Inflammatory macrophage treated with lipopolysaccharide for 4 hours (primary cell): ENCODE measurements at places on chromosomes 2 and 18.

DNA sequence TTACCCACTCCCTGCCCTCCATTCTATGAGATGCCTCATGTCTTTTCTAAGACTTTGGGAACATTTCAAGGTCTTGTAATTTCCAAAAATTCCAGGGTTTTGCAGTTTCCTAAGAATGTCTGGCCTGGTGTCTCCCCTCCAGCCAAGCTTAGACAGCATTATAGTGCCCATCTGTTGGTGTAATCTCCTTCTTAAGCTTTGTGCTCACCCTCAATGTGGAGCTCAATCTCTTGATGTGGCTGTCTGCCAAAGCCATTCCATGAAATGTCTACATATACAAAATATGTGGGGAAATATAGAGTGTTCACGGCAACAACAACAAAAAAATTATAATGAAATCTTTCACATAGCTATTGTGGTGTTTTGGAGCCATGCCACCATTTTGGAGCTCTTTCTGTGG is 558.4 kb downstream of the PIK3C3 start:
- DNase-seq = no peak

DNA sequence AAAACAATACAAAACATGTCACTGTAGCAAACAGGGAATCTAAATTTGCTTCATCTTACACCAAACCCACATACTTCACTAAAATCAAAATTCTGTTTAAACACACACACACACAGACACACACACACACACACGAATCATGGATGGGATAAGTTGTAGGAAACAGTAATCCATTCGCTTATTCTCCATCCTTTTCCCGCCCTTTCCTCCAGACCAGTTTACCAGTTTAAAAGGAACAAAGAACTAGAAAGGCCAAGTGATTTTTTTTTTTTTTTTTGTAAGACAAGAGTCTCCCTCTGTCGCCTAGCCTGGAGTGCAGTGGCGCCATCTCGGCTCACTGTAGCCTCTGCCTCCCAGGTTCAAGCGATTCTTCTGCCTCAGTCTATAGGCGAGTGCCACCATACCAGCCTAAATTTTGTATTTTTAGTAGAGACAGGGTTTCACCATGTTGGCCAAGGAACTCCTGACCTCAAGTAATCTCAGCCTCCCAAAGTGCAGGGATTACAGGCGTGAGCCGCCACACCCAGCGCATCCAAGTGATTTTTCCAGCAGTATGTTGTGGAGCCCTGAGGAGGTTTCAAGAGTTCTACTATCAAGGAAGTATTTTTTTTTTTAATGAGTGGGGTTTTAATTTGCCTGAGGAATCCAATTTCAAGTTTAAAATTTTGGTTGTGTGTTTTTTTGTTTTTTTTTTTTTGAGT is 5.7 kb downstream of the PSME4 start:
- no peak for DNase-seq

- no peak for DNase-seq
Observed at GRCh38 chr2:30505500-30506180, 58.6 kb downstream of the LCLAT1 start.

DNA sequence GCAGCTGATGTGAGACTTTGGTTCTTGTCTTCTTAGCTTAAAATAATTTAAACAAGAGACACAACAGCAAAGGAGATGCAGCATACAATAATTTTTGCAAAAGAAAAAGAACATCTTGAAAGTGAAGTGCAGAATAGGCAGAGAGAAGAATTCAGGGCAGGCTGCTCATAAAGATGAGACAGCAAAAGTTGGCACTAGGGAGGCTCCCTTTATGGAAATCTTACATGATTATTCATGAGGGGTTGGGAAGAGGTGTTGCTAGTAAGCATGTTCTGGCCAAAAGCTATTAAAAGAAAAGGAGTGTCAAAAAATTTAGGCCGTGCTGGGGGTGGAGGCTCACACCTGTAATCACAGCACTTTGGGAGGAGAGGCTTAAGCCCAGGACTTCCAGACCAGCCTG is 4.2 kb upstream of the ALPP start:
- no peak for DNase-seq

DNA sequence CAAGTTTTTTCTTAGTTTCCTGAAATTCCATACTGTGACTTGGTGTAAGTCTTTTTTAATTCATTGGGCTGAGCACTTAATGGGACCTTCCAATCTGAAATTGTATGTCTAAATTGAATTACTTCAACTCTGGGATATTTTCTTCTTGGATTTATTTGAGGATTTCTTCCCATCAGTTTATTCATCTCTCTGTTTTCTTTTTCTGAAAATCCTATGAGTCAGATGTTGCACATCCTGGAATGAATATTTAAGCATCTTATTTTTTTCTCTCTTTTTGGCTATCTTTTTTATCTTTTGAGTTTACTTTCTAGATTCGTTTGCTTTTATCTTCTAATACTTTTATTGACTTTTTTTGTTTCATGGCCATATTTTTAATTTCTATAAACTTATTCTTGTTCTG is 55.4 kb upstream of the ACYP2 start:
- DNase-seq = no peak

- no peak for DNase-seq
Observed at GRCh38 chr2:1781291-1782080, 37.2 kb upstream of the PXDN start.

DNA sequence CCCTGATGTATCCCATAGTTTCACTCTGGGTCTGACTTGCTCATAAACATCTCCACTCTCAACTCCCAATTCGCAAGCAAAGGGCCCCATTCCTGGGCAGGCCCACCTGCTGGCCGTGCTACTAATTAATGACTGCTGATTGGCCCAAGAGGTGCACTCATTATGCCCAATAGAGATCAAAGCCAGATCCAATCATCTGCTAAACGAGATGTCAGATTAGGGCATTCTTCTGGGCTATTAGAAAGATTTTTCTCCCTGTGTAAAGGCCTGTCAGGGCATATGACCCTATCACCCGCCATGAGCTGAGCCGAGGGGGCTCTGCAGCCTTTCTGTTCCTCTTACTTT is 103.4 kb upstream of the HAAO start:
- no peak for DNase-seq

- peak; percentile 45 for DNase-seq
Observed at GRCh38 chr2:127358044-127358443, 29.7 kb downstream of the MAP3K2 start.

- peak; percentile 9 for DNase-seq
Observed at GRCh38 chr2:58734365-58734764, 493.2 kb upstream of the FANCL start.

- DNase-seq = no peak
Observed at GRCh38 chr2:146777181-146777580, 1067.6 kb upstream of the ACVR2A start.

GRCh38 chr2:148342086-148342485 is 302.5 kb upstream of the EPC2 start:
- DNase-seq = no peak

DNA sequence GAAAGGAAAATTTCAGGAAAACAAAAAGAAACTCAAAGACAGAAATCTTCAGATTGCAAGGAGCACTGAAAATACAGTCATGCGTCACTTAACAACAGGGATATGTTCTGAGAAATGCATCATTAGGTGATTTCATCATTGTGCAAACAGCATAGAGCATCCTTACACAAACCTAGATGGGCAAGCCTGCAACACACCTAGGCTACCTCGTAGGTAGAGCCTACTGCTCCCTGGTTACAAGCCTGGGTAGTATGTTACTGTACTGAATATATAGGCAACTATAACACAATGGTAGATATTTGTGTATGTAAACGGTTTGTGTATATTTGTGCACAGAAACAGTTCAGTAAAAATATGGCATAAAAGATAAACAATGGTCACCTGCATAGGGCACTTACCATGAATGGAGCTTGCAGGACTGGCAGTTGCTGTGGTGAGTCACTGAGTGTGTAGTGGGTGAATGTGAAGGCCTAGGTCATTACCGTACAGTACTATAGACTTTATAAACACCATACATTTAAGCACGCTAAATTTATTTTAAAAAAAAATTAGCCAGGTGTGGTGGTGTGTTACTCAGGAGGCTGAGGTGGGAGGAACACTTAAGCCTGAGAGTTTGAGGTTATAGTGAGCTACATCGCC is 33.4 kb downstream of the SFXN5 start:
- no peak for DNase-seq

- DNase-seq = no peak
Observed at GRCh38 chr2:42442774-42443173, 51.0 kb downstream of the KCNG3 start.

DNA sequence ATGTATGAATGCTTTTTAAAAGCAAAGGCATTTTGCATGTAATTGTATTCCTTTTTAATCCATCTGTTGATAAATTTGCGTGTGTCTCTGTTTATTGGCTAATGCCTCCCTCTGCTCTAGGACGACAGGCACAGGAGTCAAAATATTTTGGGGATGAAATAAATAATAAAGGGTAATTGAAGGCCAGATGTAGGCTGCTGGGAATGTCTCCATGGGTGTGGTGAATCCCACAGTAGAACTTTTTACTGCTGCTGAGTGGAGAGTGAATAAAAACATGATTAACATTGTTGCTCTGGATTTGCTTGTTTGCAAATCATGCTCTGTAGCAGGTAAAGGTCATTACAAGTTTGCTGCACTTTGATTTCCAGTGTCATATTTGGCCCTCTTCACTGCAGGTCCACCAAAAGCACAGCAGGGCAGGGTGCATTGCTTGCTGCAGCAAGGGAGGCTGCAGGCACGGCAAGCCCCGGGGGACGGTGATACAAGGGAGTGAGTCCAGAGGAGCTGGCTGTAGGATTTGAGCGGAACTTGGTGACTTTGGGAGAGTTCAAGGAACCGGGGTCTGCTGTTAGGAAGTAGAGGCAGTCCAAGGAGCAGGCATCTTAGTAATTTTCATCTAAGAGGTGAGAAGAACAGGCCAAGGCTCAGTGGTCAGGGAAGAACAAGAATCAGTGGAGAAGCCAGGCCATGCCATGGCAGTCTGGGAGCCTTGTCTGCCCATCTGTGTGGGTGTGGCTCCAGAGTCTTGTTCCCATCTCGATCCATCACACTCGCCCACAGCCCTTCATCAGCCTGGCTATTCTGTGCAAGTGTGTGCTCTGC is 201.5 kb upstream of the RAB6C start:
- DNase-seq = no peak

DNA sequence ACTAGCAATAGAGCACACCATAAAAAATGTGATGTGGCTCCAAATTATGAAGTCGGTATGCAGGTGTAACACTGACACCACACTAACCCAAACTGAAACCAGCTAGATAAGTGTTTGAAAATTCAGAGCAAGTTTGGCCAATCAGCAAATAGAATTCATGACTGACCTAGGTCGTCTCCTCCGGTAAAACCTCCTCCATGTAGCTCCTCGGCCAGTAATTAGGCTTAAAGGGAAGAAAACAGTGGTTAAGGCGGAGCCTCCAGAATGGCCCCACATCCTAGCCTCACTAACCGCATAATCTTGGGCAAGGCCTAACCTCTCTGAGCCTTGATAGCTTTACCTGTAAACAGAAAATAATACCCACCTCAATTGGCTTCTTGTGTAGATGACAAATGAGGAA is 30.1 kb downstream of the C1D start:
- DNase-seq = no peak

- no peak for DNase-seq
Observed at GRCh38 chr2:118102433-118103082, 14.3 kb downstream of the INSIG2 start.

GRCh38 chr2:74379851-74380789 is at the start of gene DCTN1:
Gene DCTN1 (minus strand): TSS chr2:74380311. CDS start chr2:74380037, 274 bp downstream.
- DNase-seq = no peak

GRCh38 chr2:233061591-233062450 is 1.7 kb downstream of the INPP5D start:
- DNase-seq = peak; percentile 46

DNA sequence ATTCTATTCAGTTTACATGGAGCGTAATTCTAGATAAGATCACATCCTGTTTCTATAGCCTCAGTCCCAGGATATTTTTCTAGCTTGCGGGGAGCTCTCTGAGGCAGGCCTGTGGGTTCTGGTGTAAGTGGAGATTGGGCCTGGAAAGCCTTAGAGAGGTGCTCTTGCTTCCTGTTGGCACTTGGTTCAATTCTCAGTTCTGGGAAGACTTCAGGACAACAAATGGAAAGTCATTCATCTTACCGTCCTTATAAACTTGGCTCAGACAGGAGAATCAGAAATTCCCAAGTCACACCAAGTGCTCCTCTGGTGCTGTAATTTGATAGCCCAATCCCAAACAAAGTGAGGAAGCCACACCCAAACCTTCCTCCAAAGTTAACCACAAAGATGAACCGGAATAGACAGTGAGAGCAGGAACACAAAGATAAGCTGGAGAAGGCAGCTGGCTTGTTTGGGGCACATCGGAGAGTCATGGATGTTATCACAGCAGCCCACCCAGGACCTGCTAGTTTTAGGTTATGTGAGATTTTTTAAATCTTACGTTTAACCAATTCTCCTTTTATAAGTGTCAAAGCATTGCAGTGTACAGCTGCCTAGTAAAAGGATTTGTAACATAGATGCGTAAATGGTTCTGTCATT is 144.3 kb upstream of the MAP3K20 start:
- DNase-seq = no peak

- no peak for DNase-seq
Observed at GRCh38 chr2:114068438-114068837, 178.5 kb downstream of the ACTR3 start.

GRCh38 chr18:74012954-74013630 is 134.5 kb downstream of the FBXO15 start:
- no peak for DNase-seq

DNA sequence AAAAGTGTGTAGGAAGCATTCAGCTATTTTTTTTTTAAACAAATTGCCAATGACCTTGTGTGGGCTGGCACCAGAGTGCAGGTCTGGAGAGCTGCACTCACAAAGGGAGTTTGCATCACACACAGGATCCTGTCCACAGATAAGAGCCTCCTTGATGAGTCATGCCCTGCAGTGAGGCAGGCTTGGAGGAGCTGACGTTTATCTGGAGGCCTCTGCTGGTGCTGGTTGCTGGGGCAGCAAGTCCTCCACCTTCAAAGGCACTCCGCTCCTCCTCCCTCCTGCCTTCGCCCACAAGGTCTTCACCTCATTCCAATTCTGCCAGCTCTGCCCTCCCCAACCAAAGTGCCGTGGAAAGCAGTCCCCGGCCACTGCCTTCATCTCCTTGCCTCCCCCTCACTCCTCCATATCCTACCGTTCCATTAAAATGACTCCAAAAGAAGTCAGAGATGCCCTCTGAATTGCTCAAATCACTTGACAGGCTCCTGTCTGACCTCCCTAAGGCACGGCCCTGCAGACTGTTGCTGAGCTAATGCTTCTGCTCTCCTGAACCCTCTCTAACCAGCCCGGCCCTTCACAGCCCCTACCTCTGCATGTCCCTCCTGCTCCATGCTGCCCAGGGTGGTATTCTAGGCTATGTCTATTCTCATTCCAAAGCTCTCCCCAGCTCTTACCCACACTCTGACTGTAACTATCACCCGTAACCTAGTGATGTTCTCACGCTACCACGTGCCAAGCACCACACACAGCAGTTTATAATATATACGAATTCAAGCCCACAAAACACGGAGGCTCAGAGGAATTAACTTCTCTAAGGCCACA is 30.9 kb downstream of the LONRF2 start:
- DNase-seq = peak; percentile 33

GRCh38 chr2:188220535-188220934 is 71.1 kb upstream of the GULP1 start:
- DNase-seq = no peak
